NCI-H2107 (cell line): ENCODE measurements at places on chromosomes 13 and 19.

DNA sequence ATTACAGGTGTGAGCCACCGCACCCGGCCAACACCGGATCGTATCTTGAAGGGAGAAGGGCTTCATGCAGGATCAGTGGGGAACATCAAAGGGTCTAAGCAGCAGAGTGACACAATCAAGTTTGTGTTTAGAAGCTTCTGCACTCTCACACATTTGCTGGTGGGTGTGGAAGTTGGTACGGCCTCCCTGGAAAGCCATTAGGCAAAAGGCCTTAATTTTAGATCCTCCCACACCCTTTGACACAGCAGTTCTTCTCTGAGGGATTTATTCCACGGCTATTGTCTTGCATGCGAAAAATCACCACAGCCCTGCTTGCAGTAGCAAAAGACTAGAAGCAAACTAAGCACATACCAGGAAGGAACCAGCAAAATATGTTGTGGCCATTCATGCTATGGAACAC lies 18.3 kb upstream of the SLC1A5 start:
- no peak for DNase-seq

GRCh38 chr13:80881942-80882445 lies 541.1 kb upstream of the SPRY2 start:
- DNase-seq, result no peak

DNA sequence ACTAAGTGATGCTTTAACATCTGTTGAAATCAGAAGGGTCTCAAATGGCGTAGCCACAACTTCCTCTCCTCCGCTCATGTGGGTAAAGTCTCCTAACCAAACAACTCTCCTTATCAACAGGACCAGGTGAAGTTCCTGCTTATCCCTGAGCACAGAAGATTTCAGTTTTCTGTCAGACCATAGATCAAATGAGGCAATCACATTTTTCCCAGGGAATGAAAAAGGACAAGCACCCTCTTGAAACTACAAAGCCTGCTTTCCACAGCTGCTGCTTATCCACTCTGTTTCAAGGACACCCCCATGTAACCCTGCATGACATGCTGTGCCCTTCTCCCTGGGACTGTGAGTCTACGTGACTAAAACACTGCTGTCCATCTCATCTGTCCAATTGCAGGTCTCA lies 788.3 kb upstream of the SLITRK5 start:
- DNase-seq, result no peak

GRCh38 chr13:88339271-88339741 lies 668.1 kb downstream of the SLITRK5 start:
- no peak for DNase-seq

DNA sequence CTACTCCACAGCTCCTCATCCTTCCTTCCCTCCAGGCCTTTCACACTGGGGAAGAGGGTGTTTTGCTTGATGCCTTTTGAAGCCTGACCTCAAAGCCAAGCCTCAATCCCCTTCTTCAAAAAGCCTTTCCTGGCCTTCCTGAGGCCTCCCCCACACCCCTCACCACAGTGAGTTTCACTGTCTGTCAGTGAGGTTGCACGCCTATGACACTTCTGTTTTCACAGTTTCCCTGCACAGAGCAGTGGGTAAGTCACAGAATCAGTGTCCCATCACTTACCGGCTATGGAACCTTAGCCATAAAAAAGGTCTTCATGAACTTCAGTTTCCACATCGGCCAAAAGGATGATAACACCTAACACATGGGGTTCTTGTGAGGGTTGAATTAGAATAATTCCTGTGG lies 371.4 kb downstream of the UQCRFS1 start:
- DNase-seq, result no peak

GRCh38 chr19:14774373-14774772 lies 4.0 kb downstream of the ADGRE2 start:
- no peak for DNase-seq

GRCh38 chr13:37026771-37027170 lies 26.2 kb downstream of the EXOSC8 start:
- DNase-seq, result no peak

DNA sequence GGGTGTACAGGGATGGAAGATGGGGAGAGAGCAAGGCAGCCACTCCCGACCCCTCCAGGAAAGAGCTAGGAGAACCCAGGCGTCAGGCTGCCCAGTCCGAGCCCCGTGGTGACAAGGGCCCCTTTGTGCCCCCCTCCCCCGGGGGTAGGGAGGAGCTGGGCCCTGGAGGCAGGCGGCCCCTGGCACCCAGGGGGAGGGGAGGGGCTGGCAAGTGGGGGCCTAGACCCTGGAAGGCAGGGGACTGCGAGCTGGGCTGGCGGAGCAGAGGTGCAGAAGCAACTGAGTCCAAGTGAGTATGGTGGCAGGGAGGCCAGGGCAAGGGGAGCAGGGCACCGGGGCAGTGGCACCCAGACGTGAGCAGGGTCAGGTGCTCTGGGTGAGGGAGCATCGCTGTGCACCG lies at the start of gene MAG:
TSS of gene MAG (plus strand) at position 246 of the 400 bp plus-strand sequence. CDS start 3,248 bp downstream, outside the sequence.
- DNase-seq, result no peak

DNA sequence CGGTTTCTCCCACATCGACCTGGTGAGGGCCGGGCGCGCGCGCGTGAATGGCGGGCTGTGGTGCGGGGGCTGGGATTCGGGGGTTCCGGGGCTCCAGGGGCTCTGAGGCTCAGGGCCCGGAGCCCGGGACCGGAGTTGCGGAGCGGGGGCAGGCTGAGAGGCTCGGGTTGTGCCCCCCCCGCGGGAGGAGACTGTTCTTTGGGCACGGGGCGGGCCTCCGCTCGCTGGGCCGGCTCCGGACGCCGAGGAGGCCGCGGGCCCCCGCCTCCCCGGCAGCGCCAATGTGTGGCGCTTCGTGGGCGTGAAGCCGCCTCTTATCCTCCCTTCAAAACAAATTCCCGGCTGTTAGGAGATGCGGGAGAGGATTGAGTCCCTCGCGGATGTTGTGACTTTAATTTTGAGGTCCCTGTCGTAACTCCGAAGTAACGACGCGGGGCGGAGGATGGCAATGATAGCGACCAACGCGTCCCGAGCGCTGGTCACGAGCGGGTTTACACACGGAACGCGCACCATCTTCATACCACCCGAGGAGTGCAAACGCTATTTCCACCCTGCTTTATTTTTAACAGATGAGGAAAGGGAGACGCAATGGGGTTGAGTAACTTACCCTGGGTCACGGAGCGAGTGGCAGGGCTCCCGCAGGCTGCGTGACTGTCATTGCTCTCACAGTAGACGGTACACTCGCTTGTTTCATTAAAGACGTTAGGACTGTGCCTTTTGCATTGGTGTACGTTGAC lies 536 bp downstream of the UBA2 start:
- DNase-seq, result no peak

GRCh38 chr13:54536112-54536511 lies 1507.5 kb downstream of the OLFM4 start:
- no peak for DNase-seq

DNA sequence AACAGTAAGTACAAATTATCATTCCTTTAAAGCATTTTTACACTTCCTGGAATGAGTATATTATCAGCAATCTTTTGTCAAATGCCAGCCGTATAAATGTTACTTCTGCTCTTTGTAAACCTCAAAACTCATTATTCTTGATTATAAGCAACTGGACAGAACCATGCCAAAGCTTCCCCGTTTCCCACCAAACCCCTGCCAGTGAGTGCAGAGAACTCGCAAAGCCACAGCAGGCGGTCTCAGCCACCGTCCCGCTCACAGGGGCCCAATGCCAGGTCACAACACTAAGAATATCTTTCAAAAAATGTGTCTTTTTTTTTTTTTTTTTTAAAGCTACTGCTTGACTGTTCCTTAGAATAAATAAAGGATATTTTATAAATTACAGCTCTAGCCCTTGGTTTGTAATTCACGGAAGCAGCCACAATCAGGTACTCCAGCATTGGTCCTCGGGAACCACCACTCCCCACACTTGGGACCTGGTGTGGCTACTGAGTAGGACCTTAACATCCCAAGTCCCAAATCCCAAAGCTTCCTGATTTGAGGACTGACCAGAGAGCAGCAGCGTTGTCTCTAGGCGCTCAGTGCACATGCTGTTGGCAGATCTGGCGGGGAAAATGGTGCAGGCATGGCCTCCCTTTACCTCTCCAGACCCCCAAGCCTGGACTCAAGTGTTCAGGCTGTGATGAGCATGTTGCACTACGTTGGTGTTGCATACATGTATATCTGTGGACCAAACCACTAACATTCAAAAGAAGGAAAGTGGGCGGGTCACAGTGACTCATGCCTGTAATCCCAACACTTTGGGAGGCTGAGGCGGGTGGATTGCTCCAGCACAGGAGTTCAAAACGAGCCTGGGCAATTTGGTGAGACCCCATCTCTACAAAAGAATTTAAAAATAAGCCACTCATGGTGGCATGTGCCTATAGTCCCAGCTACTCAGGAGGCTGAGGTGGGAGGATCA lies 19.0 kb downstream of the KCTD15 start:
- DNase-seq, result no peak

DNA sequence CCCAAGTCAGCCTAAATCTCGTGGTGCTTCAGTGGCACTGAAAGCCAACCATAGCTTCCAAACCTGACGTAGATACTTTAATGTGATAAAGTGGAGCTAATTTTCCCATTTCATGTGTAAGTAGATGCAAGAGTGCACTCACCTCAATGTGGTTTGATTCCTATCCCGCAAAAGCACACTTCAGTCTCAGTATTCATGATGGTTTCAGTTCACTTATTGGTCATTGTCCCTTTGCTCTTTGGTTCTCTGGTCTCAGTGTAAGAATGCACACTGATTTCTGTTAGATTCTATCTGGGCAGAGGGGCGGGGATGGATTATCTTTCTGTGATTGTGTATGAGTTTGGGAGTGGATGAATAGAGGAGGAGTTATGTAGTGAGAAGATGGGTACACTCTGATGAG lies 340.6 kb downstream of the KCNRG start:
- no peak for DNase-seq

- no peak for DNase-seq
Measured at GRCh38 chr13:33531484-33531883, 245.9 kb upstream of the STARD13 start.

DNA sequence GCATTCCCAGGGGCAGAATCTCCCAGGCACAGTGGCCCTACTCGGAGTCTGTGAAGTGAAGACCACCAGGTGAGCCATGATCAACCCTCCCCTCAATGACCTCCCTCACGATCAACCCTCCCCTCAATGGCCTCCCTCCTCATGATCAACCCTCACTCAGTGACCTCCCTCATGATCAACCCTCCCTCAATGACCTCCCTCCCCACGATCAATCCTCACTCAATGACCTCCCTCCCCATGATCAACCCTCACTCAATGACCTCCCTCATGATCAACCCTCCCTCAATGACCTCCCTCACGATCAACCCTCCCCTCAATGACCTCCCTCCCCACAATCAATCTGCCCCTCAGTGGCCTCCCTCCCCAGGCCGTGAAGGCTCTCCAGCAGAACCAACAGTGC lies 32.1 kb downstream of the SBNO2 start:
- no peak for DNase-seq

DNA sequence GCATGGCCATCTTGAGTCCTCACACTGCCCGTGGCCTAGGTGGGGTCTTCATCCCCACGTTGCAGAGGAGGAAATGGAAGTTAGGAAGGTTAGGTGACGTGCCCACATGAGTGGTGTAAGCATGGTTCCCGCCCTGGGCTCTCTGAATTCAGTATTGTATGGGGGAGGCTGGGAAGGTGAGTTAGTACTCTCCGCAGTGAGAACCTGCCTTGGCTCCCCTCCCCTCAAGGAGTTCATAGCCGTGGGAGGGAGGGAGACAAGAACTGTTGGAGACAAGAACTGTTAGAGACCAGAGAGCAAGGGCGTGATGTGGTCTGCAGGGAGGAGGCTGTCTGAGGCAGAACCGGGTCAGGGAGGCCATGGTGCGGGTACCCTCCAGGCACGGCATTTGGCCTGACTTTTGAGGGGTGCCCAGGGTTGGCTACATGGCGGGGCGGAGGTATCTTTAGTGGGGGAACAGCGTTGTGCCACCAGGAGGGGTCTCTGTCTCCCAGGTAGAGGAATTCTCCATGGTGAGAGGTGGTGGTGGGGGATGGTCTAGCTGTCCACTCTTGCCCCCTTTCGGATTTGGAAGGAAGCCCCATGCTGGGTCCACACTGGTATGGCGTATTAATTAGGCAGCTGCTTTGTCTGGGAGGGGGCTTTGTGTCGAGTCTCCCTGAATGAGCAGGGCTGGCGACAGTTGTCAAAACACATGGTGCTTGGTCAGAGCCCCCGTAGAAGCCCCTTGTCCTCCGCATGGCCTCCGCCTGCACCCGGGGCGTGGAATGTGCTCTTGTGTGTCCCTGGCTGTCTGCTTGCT lies 45.8 kb downstream of the CAPN12 start:
- DNase-seq, result no peak

DNA sequence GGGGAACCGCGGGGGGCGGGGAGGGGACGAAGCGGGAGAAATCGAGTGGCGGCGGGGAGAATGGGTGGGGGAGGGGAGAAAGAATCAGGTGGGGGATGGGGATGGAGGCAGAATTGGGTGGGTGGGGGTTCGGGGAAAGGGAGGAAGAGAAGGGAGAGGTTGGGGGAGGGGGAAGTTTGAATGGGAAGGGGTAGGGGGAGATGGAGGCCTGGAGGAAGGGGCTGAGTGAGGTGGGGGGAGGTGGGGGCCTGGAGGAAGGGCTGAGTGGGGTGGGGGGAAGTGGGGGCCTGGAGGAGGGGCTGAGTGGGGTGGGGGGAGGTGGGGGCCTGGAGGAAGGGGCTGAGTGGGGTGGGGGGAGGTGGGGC lies 403 bp upstream of the ADAMTS10 start:
- no peak for DNase-seq

DNA sequence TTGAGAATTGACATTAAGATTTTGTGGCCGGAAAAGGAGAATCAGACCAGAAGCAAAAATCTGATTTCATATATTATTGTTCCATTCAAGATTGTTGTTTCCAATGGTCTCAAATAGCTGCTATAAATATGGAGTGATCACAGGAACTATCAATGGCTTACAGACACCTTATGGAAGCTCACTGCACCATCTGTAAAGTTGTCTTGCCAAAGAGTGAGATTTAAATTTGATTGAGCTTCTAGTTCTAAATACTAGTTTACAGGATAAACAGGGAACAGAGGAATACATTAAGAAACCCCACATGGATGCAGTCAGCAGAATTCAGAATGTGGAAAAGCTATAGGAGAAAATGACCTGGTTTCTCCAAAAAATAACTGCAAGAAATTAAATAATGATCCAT lies 47.0 kb upstream of the CALM3 start:
- no peak for DNase-seq

- no peak for DNase-seq
Measured at GRCh38 chr13:76672420-76672819, 213.8 kb downstream of the KCTD12 start.

GRCh38 chr19:52229524-52229923 lies 39.7 kb downstream of the PPP2R1A start:
- no peak for DNase-seq

DNA sequence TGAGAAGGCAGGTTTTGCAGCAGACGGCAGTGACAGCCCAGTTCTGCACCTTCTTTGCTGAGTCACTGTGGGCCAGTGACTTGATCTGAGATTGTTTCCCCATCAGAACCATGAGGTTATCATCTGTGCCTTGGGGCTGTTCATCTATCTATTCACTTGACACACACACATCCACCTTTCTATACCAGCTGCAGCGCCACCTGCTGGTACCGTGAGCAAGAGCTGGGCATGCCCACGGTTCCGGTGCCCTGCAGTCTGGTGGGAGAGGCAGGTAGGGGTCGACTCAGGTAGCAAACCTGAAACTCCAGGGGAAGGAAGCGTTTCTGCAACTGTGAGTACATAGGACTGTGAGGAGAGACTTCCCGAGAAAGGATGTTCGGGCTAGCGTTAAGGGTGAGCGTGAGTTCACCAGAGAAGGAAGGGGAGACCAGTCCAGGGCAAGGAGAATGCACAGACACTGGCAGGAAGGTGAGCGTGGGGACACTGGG lies 7.5 kb upstream of the LIN7B start:
- no peak for DNase-seq
